Occipital lobe (tissue), 3 donors: ENCODE measurements at places on chromosomes 5 and 9.

GRCh38 chr5:174560861-174561260, 163.5 kb upstream of the MSX2 start:
- no peak for DNase-seq

DNA sequence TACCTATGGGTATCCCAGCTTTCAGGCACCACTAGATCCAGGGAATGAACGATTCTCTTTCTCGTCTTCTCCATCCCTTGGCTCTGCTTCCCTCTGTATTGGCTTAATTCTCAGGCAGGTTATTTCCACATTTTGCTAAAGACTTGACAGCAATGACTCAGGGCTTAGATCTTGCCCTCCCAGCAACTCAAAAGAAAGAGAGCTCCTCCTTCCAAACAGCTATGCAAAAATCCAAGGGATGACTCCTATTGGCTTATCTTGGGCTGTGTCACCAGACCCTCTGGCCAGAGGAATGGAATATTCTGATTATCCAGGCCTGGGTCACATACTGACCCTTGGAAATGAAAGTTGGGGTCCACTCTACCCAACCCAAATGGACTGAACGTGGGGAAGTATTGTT, 270.2 kb downstream of the NTRK2 start:
- DNase-seq: no peak

DNA sequence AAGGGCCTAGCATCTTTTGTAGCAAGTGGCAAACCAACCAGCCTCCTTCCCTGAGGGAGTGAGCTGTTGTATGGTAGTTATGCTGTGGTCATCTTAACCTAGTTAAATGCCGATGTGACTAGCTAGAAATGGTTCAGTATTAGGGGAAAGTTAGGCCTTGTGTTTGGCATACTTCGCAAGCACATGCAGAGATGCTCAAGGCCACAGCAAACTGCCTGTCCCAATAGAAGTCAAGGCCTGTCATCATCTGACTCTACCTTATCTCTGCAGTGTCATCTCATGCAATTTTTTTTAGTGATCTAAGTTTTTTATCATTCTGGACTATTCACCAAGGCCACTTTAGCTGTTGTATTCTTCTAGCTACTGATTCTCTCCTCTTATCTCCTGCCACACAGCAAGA, 5.2 kb upstream of the EXOSC3 start:
- no peak for DNase-seq

- DNase-seq: no peak
Observed at GRCh38 chr5:67019065-67019845, 177.3 kb downstream of the CD180 start.

- DNase-seq: no peak
Observed at GRCh38 chr5:162837155-162837554, 600.2 kb upstream of the CCNG1 start.

- DNase-seq: peak; percentile 4
Observed at GRCh38 chr5:148374690-148375360, 8.9 kb upstream of the FBXO38 start.

DNA sequence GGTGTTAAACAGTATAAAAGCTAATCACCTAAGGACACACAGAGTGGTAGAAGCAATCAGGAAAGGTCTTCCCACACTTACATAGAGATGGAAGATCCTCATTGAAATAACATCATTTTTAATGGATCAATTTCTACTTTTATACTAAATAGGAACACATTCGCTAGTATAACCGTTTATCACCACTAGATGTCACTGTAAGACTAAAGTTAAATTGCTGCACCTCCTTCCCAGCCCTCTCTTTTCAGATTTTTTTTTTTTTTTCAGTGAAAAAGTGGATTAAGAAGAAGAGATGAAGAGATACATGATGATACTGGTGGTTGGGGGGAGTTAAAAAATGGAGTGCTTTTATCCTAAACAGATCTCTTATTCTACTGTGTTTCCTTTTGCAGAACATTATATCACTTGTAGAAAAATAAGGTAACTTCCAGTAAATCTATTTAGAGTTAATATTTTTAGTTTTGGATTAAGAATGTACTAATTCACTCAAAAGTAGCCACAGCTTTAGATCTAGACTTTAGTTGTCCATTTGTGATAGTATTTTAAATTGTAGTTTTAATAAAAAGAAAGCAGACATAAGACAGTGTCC, 116.9 kb upstream of the ARRDC3 start:
- DNase-seq: no peak

DNA sequence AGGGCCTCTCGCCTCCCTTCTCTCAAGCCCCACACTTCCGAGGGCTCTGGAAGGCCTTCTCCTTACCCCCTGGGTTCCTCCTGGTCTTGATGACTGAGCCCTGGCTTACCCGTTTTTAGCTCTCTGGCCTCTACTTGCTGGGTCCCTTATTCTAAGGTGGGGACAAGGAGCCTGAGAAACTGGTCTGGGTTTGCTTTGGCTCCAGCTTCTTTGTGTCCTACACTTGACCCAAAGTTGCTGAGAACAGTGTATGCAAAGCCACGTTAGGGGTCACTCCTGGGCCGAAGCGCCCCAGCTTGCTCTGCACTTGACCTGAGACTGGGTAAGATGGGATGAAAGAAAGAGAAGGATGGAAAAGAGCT, 788 bp downstream of the ZNF346 start:
- no peak for DNase-seq

DNA sequence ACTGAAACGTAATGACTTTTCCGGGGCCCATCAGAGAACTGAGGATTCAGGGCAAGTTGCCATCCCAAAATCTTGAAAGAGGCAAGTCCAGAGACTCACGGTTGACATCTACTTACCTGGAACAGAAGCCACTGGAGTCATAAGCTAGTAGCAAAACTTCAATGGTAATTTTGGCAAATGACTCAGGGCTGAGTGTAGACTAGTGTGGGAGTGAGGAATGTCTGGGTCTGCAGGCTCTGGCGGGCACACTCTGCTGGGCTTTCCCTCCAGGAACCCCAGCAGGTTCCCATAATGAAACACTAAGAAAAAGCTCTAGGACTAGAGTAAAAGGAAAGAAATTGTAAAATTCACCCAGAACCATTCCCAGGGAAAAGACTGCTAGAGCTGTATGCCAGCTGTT, 122.9 kb upstream of the NFIL3 start:
- DNase-seq: no peak

DNA sequence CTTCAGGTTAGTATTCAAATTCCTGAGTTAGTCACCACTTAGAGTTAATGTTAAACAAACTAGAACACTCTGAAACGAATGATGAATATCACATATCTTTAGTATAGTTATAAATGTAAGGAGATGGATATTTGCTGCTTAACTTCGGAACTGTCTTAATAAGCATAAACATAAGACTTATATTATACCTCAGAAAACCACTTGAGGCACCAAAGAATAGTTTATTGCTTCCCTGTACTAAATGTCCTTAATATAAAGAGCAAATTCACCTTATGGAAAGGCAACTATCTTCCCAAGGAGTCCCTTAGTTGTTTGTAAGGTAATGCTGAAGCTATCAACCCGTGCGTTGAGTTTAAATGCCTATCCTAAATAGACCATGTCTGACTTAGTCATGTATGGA, 300.0 kb upstream of the ADAMTSL1 start:
- DNase-seq: no peak

- no peak for DNase-seq
Observed at GRCh38 chr9:131851414-131851813, 111.5 kb upstream of the RAPGEF1 start.

GRCh38 chr5:157734436-157734835, 3.2 kb downstream of the THG1L start:
- DNase-seq: no peak

DNA sequence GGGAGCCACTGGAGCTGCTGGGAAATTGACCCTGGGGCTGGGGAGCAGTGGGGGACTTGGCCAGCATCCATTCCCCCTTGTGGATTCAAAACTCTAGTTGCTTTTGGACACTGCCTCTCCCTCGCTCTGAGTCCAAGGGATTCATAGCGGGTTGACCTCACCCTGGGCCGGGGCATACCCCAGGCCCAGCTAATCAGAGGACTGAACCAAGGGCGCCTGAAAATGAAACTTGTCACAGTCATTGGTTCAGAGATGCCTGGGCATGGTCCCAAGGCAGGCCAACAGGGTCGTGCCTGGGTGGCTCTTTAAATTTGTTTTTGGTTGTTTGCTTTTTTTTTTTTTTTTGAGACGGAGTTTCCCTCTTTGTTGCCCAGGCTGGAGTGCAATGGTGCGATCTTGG, 22.6 kb downstream of the STK10 start:
- no peak for DNase-seq

DNA sequence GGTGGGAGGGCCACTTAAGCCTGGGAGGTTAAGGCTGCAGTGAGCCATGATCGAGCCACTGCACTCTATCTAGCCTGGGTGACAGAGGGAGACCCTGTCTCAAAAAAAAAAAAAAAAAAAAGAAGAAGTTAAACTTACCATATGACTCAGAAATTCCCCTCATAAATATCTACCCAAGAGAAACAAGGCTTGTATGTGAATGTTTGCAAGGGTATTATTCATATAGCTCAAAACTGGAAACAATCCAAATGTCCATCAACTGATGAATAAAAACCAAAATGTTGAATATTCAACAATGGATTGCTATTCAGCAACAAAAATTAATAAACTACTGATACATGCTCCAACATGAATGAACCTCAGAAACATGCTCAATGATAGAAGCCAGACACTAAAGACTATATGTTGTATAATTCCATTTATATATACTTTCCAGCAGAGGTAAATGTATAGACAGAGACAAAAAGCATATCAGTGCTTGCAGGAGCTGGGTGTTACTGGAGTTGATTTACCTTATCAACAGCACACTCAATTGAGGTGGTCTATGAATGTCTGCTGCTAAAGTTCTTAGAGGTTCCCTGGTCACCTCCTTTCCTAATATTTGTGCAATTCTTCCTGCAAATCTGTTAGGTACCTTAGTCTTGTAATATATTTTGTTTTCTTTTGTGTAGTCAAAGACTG, 5.3 kb upstream of the SREK1 start:
- DNase-seq: no peak

DNA sequence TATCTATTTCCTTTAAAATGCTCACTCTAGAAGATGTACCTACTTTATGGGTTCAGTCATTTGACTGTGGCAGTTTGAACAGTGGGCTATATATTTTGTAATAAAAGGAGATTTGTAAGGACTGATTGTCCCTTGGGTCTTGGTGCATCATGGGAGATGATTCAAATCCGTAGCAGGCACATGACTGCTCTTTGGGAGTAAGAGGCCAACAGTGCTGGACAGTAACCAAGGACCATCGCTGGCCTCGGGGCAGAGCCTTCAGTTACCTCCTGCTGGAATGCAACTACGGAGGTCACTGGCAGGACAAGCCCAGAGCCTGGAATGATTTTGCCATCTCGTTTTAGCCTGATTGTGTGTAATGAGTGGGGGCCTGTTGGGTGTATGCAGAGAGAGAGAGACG, 7.0 kb upstream of the MAMDC2 start:
- no peak for DNase-seq

GRCh38 chr9:105416840-105417239, 31.0 kb upstream of the FSD1L start:
- DNase-seq: no peak

DNA sequence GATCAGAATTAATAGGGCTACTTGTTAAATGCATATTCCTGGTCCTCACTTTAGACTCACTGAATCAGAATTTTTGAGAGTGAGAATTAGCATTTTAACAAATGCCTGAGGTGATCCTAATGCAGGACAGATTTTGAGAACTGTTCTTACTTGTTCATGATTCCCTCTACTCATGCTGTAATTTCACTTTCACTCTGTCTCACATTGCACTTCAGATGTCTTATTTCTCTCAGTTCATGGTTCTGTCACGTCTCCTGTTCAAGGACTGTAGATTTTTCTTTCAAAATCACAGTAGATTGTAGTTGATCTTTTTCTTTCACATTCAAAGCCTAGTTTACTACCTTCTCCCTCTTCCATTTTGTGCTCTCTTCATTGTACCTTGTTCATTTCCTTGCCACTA, 54.3 kb downstream of the ADGRV1 start:
- no peak for DNase-seq

DNA sequence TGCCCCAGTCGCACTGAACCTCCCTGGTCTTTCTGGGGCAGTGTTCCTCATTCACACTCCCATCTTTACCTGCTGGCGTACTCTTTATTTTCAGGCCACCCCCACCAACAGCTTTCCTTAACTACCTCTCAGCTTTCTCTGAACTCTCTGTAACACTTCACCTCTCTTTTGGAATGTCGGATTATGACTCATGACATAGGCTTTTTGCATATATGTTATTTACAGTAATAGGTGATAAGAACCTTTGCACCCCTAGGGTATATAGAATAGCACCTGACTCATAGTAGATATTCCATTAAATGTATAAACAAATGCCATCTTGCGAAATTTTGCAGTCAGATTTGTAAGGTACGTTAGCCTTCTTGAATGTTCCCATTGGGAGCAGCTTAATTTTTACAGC, 52.9 kb upstream of the MIER3 start:
- no peak for DNase-seq

- no peak for DNase-seq
Observed at GRCh38 chr5:35971186-35971877, 19.9 kb downstream of the UGT3A1 start.

DNA sequence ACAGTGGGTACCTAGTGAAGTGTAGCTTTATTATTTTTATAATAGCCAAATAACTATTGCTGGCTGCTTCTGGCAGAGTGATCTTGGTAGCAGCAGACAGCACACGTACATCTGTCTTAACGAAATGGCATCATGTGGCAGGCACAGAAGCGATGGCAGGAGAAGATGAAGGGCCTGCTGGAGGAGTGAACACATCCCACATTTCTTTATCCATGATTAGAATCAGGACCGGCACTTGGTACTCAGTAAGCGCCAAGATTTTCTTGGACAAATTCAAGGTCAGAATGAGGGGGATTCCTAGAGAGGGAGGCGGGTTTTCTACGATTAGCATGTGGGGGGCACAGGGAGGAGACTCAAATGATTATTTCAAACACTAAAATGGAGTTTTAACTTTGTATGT, 23.0 kb upstream of the ZNF366 start:
- DNase-seq: no peak

DNA sequence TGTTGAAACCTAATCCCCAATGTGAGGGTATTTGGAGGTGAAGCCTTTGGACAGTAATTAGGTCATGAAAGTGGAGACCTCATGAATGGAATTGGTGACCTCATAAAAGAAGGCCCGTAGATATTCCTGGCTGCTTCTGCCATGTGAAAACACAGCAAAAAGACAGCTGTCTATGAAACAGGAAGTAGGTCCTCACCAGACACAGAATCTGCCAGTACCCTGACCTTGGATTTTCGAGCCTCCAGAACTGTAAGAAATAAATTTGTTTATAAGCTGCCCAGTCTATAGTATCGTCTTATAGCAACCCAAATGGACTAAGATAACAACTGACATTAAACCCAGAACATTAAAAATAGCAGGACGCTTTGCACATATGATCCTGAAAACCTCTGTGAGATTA, 371.1 kb downstream of the SPOCK1 start:
- no peak for DNase-seq

DNA sequence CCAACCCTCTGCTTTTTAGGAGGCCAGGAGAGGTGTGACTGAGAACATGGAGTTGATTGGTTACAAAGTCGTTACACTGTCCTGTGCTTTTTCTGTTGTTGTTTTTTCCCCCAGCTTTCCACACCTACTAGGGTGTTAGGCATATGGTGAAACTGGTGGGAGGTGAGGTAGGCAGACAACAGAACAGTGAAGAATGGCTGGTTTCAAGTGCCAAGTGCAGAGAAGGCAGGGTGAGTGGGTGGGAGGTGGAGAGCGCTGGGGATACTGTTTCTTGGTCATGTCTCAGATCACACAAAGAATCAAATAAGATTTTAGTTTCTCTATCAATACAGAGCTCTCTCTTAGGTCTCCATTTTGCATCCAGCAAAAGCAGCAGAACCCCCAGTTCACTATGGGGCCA, 2.2 kb upstream of the SPTAN1 start:
- DNase-seq: peak; percentile 60

GRCh38 chr5:106408570-106408969, 1262.2 kb downstream of the EFNA5 start:
- no peak for DNase-seq

GRCh38 chr9:112074250-112075008, 100.7 kb downstream of the SUSD1 start:
- DNase-seq: no peak
